ENCODE measurements at places on chromosomes 5 and 9. TPM values are rescaled to one million over a fixed set of nuclear protein-coding genes. Genes with fewer than 3 reads are reported as not detected.
A peak's percentile ranks its signal among the peaks of the same experiment; 100 is the strongest.

DNA sequence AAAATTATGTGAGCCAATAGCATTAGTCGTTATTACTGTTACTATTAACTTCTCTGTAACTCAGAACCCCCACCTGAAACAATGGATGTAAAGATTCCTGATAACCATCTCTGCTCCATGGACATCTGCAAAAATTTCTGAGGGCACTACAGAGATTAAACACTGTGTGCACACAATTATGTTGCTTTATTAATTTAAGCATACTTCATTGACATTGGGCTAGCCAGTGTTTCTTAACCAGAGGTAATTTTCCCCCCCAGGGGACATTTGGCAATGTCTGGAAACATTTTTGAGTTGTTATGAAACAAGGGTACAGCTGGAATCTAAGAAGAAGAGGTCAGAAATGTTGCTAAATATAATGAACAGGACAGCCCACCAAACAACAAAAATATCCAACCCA lies 19.3 kb downstream of the SLIT3 start:
- H3K4me1 ChIP-seq: no peaks in the 10 kb centered on the region
- no peak for DNase-seq
- H3K4me3 ChIP-seq: no peak overlapping the region
- no peaks in the 10 kb centered on the region for H3K36me3 ChIP-seq
- H3K27me3 ChIP-seq: no peaks in the 10 kb centered on the region

- no peaks in the 10 kb centered on the region for H3K4me1 ChIP-seq
- DNase-seq: no peak
- H3K27ac ChIP-seq: no peak overlapping the region
- no peak overlapping the region for H3K4me3 ChIP-seq
These were observed 579.2 kb upstream of the ZNF462 start for GRCh38 chr9:106283769-106284168.

- no peak for DNase-seq
- H3K27me3 ChIP-seq: no peaks in the 10 kb centered on the region
- no peaks in the 10 kb centered on the region for H3K36me3 ChIP-seq
- H3K27ac ChIP-seq: no peak overlapping the region
- H3K4me3 ChIP-seq: no peak overlapping the region
These were observed 122.2 kb downstream of the ADAMTS6 start for GRCh38 chr5:65359569-65359968.

GRCh38 chr5:175238326-175238725 lies 205.7 kb downstream of the DRD1 start:
- H3K4me1 ChIP-seq: peaks cover 4% of the 10 kb centered on the region
- no peaks in the 10 kb centered on the region for H3K36me3 ChIP-seq
- H3K27me3 ChIP-seq: peaks cover 5% of the 10 kb centered on the region
- no peak overlapping the region for H3K27ac ChIP-seq

DNA sequence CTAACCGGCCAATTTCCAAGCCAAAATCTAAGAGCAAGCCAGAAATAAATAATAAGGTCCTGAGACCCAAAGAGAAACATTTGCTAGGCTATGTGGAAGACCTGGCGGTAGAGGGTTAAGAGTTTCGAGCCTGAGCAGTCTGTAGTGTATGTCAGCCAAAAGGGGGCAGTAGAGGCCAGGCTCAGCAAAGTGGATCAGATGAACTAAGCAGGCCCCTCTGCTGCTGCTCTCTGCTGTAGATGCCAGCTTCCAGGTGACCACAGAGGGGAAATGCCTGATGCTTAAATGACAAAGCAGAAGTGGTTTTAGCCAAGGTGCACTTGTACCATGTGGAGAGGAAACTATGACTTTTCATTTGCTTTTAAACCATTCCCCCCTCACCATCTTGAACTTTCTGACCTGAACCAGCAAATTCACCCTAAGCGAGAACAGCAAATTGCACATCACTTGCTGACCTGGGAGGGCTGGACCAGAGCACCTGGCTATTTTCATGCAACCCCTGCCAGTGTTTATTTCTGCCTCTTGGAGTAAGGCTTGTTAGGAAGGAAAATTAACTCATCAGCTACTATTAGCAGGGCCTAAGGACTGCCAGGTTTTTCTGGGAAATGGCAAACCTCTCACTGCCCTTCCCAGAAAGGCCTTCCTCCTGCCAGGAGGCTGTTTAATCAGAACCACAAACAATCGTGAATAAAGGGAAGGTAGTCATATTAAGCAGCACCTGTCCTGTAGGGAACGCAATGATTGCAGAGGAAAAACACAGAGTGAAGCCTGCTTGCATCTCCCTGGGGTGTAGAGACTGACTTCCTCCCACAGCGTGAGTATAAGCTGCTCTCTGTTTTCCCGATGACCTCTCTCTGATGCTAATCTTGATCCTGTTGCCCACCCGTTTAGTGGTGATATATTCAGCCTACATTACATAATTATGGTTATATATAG lies 818.2 kb downstream of the TLR4 start:
- H3K4me3 ChIP-seq: no peak overlapping the region
- H3K4me1 ChIP-seq: no peaks in the 10 kb centered on the region
- H3K27me3 ChIP-seq: no peaks in the 10 kb centered on the region
- H3K36me3 ChIP-seq: no peaks in the 10 kb centered on the region
- H3K27ac ChIP-seq: no peak overlapping the region
- no peak for DNase-seq

- no peak overlapping the region for H3K4me3 ChIP-seq
- no peaks in the 10 kb centered on the region for H3K36me3 ChIP-seq
- no peak overlapping the region for H3K27ac ChIP-seq
- no peak for DNase-seq
- H3K27me3 ChIP-seq: no peaks in the 10 kb centered on the region
These were observed 352.7 kb downstream of the LRRC70 start for GRCh38 chr5:62931153-62931950.

Gene KCTD16
- total RNA-seq: 3.6 TPM

DNA sequence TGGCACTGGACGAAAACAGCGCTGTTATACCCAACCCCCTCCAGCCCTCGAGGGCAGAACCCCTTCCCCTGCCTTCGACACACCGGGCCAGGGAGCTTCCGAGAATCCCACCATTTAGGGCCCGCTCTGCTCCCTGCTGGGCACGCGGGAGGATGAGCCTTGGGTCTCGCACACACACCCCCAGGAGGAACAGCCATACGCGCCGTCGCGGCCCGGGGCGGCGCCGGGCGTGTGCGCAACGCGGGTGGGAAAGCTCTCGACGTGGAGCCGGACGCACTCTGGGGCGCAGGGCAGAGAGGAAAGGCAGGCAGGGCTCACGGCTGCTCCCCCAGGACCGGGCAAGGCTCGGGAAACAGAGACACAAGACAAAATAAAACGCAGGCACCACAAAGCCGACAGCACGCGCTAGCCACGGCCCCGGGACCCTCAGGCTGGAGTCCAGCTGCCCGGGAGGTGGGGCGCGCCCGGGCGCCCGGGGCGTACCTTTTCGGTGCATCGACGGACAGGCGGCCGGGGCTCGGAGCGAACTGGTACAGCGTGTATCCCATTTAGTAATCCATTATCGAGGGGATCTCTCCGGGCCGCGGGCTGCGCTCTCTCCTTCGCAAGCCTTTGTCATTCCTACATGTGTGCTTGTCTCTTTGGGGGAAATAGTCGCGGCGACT lies 789 bp downstream of the SEMA6A start:
- H3K27ac ChIP-seq: no peak overlapping the region
- peak; percentile 90 for DNase-seq
- H3K36me3 ChIP-seq: no peaks in the 10 kb centered on the region
- peak overlapping the region; percentile 73 for H3K4me3 ChIP-seq

Gene PCDHGA7
- total RNA-seq: 6.5 TPM

Gene HTR4
- not detected for total RNA-seq

Gene IL6ST
- total RNA-seq: 804 TPM

Gene ZCCHC9
- total RNA-seq: 23.3 TPM

Gene C9
- 0.36 TPM for total RNA-seq

DNA sequence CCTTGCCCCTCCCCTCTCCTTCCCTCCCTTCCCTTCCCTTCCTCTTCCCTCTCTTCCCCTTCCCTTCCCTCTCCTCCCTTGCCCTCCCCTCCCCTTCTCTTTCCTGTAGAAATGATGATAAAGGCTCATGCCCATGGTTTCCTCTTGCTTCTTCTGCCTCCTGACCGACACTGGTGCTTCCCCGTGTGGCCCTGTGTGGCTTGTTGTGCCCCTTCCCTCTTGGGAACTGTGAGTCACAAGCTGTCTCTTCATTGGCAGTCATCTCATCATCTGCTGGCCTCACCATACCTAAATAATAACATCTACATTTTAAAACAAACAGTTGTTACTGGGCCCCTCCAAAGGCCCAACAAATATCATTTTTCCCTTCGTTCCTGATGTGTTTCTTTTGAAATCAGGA lies 11.7 kb upstream of the CARNMT1 start:
- DNase-seq: no peak
- peak overlapping the region; percentile 70 for H3K27ac ChIP-seq
- no peak overlapping the region for H3K4me3 ChIP-seq
- H3K4me1 ChIP-seq: peaks cover 23% of the 10 kb centered on the region
- H3K36me3 ChIP-seq: no peaks in the 10 kb centered on the region

DNA sequence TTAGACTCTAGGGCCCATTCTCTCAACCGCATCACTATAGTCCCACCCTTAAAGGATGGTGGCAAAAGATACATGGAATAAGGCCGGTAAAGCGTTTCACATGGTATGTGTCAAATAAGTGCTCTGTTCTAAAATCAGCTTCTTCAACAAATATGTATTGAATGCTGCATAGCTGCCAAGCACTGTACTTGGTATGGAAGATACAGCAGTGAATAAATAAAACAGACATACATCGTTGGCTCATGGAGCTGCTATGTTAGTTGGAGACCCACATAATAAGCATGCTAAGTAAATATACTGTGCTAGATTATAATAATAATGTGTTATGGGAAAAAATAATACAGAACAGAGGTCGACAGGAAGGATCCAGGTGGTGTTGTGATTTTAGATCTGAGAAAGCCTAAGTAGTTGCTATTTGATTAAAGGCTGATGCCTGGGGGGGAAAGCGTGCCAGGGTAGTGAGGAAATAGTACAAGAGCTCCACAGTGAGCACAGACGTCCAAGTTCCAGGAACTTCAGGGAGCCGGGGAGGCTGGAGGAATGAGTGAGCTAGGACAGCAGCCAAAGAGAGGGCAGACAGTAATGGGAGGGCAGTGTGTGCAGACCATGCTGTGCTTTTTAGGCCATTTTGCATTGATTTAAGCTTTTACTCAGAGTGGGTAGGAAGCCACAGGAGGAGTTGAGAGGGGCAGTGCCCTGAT lies 93.7 kb downstream of the JAKMIP2 start:
- no peaks in the 10 kb centered on the region for H3K36me3 ChIP-seq
- no peaks in the 10 kb centered on the region for H3K4me1 ChIP-seq
- H3K27ac ChIP-seq: no peak overlapping the region
- H3K27me3 ChIP-seq: no peaks in the 10 kb centered on the region
- no peak overlapping the region for H3K4me3 ChIP-seq

- H3K27me3 ChIP-seq: no peaks in the 10 kb centered on the region
- H3K4me1 ChIP-seq: peaks cover 2% of the 10 kb centered on the region
- no peaks in the 10 kb centered on the region for H3K36me3 ChIP-seq
- no peak for DNase-seq
These were observed 12.8 kb upstream of the TYRP1 start for GRCh38 chr9:12680341-12680740.

GRCh38 chr9:121851641-121852091 lies 200.2 kb downstream of the DAB2IP start:
- H3K36me3 ChIP-seq: no peaks in the 10 kb centered on the region
- DNase-seq: no peak

- H3K27me3 ChIP-seq: no peaks in the 10 kb centered on the region
- peaks cover 39% of the 10 kb centered on the region for H3K36me3 ChIP-seq
- peaks cover 13% of the 10 kb centered on the region for H3K4me1 ChIP-seq
- peak; percentile 22 for DNase-seq
- no peak overlapping the region for H3K4me3 ChIP-seq
- H3K27ac ChIP-seq: no peak overlapping the region
These were observed 12.6 kb downstream of the URM1 start for GRCh38 chr9:128383791-128384190.

DNA sequence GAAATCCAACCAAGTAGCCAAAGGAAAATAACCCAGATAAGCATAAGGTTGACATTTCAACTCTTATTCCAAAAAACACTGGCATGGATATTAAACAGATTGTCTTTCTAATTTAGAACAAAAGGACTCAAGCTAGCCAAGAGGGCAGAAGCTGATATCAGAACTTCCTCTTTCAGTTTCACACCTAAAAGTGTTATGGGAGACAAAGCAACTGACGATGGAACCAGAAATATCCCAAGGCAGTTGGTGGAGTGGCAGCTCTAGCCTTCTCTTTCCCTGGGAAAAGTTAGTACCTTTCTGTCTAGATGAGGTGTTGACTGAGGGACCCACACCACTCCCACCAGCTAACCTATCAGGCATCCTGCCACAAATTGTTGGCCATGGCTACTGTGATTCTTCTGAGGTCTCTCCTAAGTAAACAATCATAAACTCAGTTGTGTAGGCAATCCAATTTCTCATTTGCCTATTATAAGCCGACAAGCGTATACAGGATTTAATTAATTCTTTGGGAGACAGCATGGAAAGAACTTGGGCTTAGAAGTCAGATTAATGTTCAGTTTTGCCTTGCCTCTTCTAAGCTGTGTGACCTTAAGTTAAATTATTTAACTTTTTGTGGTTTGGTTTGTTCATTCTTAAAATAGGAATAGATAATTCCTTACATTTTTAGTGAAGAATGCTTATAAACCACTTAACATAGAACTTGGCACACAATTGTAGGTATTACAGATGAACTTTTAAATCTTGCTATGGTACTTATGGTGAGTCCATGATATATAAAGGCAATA lies 110.9 kb upstream of the ADAMTSL1 start:
- peaks cover 46% of the 10 kb centered on the region for H3K4me1 ChIP-seq
- H3K4me3 ChIP-seq: no peak overlapping the region
- no peaks in the 10 kb centered on the region for H3K27me3 ChIP-seq
